ENCODE measurements at places on chromosomes 11 and 22.
A peak's percentile ranks its signal among the peaks of the same experiment; 100 is the strongest.

DNA sequence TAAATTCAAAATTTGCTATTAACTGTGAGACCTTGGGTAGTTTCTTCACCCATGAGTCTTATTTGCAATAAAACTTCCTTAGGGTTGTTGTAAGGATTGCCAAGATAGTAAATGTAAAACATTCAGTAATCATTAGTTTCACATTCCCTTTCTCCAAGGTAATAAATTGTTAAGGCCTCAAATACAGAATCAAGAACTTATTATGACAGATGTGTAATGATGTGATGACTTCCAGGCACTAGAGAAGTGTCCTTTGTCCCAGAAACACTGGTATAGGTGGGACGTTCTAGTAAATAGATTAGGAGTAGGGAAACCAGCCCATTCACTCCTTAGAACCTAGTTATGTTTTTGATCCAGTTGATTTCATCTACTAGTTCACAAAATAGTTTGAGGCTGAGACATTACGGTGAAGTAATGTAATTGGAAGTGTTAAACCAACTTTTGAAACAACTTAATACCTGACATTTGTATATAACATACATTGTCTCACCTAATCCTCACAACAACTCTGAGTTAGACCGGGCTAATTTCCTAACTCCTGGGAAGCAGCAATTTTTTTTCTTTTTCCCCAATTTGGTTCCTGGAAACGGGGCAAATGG, 25.5 kb downstream of the CTNND1 start:
- no peak for DNase-seq

DNA sequence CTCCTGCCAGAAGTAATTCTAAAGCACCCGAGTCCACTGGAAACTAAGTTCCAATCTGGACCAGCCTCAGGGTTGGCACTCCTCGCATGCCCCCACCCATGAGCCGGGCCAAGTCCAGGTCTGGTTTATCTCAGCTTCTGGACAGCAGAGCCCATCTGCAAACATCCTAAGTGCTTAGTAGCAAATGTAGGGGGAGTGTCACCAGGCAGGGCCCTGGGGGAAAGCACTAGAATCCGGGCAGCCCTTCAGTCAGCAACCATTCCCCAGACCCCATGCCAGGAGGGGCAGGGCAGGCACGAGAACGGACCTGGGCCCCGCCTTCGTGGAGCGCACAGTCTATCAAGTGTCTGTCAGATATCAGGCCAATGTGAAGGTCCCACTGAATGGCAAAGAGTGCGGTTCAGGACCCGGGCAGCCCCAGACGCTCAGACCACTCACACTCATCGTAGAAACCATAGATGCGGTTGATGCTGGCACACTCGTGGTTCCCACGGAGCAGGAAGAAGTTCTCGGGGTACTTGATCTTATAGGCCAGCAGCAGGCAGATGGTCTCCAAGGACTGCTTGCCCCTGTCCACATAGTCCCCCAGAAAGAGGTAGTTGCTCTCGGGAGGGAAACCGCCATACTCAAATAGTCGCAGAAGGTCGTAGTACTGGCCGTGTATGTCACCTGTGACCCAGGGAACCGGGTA, 1.3 kb downstream of the PPP1CA start:
- DNase-seq: no peak

GRCh38 chr11:71426413-71426812, 21.8 kb downstream of the DHCR7 start:
- DNase-seq: no peak

DNA sequence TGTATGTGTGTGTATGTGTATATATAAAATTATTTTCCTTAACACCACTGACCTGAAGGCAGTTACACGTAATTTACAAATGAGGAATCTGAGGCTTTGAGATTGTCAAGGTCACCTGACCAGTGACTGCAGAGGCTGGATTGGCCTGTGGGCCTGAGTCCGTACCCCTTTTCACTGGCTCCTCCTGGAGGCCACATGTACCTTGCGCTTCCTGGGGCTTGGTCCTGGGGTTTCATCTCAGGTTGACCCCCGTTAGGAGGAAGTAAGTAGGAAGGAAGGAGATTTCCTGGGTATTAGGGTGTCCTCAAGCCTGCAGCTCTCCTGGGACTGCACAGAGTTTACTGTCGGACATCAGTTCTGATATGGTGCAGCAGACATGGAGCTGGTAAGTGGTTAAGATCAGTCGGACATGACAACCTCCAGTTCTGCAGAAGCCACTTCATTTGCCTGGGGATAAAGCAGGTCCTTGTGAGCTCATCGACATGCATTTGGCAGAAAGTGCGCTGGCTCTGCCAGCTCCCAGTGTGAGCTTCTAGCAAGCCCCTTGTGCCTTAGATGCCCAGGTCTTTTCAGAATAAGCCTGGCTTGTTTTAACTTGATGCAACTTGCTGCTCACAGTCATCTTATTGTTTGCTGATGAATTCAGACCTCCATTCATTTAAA, 36.6 kb downstream of the ST3GAL4 start:
- DNase-seq: no peak

GRCh38 chr11:19474954-19475721, 234.4 kb upstream of the E2F8 start:
- DNase-seq: peak; percentile 15

DNA sequence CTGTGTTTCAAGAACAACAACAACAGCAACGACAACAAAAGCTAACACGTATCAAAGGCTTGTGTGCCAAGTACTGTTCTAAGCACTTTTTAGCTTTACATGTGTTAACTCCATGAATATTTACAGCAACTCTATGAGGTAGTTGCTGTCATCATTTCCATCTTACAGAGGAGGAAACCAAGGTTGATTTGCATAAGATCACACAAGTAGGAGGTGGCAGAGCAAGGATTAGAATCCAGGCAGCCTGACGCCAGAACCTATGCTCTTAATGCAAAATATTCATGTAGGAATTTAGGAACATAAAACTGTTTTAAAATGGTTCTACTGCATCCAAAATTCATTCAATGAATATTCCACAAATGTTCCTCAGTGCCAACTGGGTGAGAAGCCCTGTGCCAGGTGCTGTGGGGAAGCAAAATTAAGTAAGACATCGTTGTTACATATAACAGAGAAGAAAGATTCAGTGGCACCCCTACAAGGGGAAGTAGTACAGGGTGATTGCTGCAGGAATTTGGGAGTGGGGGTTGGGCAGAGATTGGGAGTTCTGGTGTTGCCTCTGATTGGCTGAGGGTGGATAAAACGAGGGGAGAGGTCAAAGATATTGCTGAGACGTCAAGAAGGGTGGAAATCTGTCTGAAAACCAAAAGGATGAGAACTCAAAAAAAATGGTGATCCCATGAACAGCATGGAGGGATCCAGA, 86.1 kb upstream of the ARHGAP20 start:
- DNase-seq: no peak

- DNase-seq: no peak
Observed at GRCh38 chr11:75565916-75566762, 4.1 kb downstream of the SERPINH1 start.

- no peak for DNase-seq
Observed at GRCh38 chr11:61688365-61689163, 8.4 kb downstream of the DAGLA start.

DNA sequence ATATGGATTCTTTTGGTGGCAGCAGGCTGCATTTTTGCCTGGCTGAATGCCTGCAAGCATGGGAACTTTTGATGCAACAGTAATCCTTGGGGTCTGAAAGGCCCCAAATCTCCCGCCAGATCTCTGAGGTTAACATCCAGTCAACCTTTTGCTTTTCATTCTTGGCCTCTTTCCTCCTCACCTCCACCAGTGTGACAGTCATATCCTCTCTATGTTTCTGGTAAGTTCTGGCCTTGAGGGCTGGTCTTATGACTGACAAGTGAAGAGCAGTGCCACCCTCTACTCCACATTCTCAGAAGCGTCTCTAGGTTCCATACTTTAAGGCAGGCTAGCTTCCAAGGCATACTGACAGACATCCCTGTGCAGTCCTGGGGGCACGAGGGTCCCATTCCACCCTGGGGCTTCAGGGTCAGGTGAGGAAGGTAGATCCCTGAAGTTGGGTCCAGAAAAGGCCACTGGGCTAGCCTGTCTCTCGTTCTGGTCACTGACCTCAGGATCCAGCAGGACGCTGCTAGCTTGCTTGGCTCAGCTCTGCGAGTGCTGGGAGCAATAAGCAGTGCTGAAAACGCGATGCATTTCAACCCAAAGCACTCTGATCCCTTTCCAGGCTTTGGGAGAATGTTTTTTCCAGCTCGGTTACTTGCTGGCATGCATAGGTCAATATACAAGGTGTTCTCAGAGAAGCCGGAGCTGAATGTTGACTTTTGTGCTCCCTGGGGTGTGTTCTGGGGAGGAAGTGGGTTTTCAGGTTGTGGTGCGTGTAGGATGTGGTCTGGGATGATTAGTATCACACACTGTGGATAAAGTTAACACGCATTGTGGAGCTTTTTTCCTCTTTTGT, 75.2 kb downstream of the PTPRJ start:
- no peak for DNase-seq

DNA sequence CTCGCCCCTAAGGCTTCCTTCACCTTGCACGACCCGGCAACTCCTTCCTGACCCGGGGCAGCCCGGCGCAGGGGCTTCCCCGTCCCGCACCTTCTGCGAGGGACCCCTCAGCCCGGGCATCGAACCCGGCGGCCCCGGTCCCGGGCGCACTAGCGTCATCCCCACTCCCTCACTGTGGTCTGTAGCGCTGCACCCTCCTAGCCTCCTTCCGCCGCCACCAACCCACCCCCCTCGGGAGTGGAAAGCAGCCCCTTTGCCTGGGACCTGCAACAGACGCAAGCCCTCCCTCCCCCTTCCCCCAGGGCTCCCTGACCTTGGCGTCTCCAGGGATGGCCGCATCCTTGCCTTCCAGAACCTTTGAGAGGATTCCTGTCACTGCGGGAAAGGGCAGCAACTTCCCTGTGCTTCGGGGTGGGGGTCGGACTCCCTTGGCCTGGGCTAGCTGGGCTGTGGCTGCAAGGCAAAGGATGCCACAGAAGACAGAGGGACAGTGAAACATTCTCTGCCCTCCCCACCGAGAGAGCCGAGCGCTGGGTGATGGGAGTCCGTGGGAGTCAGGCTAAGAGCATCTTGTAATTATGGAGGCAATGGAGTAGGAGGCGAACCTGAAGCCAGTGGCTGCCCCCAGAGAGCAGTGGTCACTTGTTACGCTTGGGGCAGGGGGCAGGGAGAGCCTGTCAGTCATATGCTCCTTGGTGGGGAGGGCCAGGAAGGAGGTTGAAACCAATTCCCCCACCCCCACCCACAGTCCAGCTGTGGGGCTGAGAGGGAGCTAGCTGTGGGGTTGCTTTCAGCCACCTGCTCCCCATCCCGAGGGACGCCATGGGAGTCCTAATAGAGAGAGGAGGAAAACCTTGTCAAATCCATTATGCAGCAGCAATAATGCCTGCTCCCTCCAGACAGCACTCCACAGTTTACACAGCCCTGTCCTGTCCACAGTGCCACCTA, 920 bp downstream of the TMEM132A start:
- DNase-seq: no peak

All from NCI-H1417 treated with DMSO at 0.1 percent for 48 hours (cell line).